Left renal cortex interstitium (tissue), 4 donors: ENCODE measurements at places on chromosomes 3 and 15. TPM values are rescaled to one million over a fixed set of nuclear protein-coding genes. Genes with fewer than 3 reads are reported as not detected.

AGTR1 gene
- polyA plus RNA-seq = 17.7 TPM

RASL12 gene
- 7.4 TPM for polyA plus RNA-seq

PLSCR5 gene
- not detected for polyA plus RNA-seq

SAXO2 gene
- polyA plus RNA-seq = 4.4 TPM

NR1I2 gene
- 0.92 TPM for polyA plus RNA-seq

BCL2A1 gene
- polyA plus RNA-seq = 0.96 TPM

ATP10A gene
- polyA plus RNA-seq = 3.2 TPM

CORO2B gene
- 24.9 TPM for polyA plus RNA-seq

GPR62 gene
- polyA plus RNA-seq = 0.62 TPM

TTLL13 gene
- polyA plus RNA-seq = 0.57 TPM

TMEM45A gene
- polyA plus RNA-seq = 27.4 TPM

DNA sequence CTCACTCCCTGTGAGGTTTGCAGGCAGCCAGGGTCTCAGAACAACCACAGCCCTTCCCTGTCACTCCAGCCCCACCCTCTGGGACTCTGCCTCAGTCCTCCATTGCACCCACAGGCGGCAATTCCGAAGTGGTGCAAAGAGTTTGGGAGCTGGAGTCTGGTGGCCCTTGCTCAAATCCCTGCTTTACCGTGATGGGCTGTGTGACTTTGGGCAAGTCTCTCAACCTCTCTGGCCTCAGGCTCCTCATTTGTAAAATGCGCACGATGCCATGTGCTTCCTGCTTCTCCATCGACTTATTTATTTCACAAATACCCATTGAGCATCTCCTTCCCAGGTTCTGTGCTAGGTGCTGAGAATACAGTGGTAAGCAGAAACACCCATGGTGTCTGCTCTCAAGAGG is 7.3 kb upstream of the ATP2B2 start:
- no peak for DNase-seq

GRCh38 chr15:73079565-73079964 is 27.3 kb downstream of the NEO1 start:
- peak; percentile 25 for DNase-seq

DNA sequence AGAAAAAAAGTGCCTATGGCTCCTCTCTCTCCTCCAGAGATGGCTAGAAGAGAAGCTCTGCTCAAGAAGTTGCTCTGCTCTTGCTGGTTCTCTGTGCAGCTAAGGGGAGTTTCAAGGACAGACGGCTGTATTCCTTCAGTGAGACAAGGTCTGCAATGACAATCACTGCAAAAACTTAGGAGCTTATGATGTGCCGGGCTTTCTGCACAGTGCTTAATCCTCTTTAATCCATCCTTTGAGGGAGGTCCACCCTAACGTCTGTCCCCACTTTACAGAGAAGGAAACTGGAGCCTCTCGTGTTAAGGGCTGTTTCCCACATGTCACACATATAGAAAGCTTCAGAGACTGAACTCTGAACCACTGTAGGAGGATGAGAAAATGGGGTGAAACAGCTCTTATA is 260.6 kb downstream of the MEX3B start:
- DNase-seq = no peak

GRCh38 chr3:73036694-73037591 is 24.5 kb upstream of the EBLN2 start:
- no peak for DNase-seq

- peak; percentile 51 for DNase-seq
Measured at GRCh38 chr3:134650431-134651346, at the start of gene KY. TSS of gene KY (minus strand) at chr3:134651022. CDS start at chr3:134650960, 62 bp downstream.

GRCh38 chr15:100995471-100996430 is 76.6 kb downstream of the LRRK1 start:
- DNase-seq = no peak

DNA sequence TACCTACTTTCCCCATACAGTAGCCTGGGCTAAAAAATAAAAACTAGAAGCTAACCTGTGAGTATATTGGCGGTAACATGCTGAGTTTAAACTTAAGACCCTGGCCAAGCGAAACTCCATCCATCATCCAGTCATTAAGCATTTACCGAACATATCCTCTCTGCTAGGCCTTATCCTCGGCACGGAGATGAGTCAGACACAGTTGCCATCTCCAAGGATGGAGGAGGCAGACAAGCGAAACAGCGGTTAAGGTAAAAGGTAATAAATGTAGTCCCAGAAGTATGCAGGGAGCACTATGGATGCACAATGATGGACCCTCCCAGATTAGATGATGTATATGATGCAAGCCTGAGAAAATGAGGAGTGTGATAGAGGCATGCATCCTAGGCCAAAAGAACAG is 143.6 kb downstream of the RYR3 start:
- no peak for DNase-seq

- no peak for DNase-seq
Measured at GRCh38 chr3:179651687-179652446, 973 bp upstream of the USP13 start.

- no peak for DNase-seq
Measured at GRCh38 chr3:67884345-67884744, 229.9 kb upstream of the SUCLG2 start.

DNA sequence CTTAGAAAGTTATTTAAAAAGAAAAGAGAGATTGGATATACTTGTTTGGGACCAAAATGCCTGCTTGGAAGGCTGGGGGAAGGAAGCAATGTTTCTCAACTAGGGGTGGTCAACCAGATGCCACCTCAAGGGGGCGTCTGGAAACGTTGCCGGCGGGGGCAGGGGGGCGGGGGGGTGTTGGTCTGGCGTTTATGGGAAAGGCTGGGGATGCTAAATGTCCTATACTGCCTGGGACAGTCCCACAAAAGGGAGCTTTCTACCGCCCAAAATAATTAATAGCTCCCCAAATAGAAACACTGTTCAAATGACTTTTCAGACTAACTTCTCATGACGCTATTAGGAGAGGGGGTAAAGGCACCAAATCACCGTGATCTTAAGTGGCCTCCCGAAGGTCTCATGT is 2.2 kb downstream of the POLG start:
- no peak for DNase-seq

DNA sequence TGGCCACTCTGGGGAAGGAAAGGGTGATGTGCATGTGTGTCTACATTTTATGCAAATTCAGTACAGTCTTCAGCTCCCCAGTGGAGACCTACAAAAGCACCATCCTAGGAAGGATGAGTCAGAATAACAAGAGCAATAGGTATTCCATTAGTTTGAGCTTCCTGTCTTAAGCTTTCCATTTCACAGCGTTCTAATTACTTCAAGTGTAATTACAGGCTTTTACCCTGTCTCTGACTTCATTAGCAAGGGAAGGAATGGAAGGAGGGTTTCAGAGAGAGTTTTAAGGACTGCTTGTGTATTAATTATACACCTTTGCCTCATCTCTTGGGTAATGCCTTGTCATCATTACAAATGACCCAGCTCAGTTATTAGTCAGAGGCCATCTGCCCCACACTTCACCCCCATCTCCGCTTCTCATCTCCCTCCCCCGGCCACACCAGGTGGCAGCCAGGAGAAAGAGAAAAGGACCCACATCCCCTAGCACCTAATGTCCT is 202.8 kb upstream of the MRPL3 start:
- no peak for DNase-seq

DNA sequence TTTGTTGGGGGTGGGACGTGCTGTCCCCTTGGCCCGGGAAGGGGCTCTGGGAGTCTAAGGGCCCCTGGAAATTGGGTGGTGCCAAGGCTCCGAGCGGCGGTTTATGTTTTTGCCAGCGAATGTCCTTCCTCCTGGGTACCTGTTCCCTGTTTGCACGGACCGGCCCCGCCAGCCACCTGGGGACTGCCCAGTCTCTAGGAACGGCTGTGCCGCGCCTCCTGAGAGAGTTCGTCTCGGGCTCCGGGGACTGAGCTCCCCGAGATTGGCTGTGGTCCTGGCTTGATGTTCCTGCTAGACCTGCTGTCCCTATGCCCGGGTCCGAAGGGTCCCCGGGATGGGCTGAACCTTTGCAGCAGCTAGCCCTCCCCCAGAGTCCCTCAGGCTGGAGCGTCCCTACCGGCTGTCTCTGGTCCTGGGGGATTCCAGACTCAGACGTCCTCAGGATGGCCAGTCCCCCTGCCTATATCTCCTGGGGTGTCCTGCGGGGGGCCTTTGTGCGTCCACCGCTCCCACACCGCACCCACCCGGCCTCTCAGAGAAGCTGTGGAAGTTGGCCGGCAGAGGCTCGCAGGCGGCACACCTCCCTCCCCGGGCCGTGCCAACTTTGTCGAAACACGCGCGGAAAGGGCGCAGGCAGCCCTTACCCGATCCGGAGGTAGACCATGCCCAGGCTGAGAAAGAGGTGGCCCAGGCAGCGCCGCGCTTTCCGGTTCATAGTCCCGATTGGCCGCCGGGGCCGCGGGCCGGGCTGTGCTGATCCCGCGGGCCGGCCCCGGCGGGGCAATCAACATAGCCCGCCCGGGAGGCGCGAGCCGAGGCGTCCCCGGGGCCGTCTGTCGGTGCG is 547 bp downstream of the WNT7A start:
- no peak for DNase-seq

- no peak for DNase-seq
Measured at GRCh38 chr3:29618395-29619282, 337.8 kb downstream of the RBMS3 start.

DNA sequence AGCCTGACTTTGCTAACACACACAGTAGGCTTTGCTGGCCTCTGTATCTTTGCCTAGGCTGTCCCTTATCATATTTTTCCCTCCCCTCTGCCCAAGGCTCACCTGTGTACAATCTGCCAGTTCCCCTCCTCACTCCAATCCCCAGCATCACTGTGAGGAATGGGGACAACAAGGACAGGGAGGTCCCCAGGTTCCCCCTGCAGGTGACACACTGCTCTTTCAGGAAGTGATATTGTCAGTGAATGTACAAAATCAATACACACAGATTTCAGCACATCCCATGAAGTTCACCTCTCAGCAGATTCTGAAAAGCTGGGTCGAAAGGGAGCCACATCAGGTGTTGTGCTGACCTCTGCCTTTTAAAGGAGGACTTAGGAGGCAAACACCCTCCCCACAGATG is 177.5 kb downstream of the RAB11A start:
- DNase-seq = no peak

- peak; percentile 65 for DNase-seq
Measured at GRCh38 chr3:9316881-9317361, 45.9 kb upstream of the THUMPD3 start.

DNA sequence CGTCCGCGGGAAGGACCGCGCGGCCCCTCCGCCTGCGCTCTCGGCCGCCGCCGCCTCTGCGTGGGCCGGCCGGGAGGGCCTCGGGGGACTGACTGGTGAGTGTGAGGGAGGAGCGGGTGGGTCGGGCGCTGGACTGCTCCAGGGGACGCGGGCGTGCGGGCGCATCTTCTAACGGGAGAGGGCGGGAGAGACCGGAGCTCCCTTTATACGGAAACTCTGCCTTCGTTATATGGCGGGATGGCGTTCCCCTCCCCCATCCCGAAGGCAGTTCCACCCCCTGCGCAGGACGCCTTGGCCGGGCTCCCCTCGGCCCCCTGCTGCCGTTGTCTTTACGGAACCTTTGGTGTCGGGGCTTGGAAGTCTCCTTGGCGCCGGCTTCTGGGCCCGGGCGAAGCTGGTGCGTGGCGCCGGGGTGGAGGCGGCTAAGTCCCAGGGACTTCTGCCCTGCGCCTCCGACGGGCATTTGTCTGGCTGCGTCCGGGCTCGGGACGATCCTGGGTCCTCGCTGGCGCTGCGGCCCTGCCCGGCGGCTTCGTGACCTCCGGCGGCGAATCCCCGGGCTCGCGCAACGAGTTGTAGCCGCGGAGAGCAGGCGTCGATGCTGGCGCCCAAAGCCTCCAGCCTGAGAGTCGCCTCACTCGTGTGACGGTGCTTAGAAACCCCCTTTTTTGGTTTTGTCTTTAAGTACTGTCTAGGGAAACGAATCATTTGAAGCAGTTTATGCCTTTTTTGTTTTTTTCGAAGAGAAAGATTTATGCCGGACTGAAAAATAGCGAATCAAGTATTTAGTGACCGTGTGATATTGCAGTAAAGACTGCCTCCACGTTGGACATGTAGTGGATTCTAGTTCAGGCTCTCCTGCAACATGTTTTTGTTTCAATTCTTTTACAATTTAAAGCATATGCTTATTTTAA is 623 bp downstream of the ZNF639 start:
- DNase-seq = peak; percentile 58

GRCh38 chr3:75171630-75172230 is 492.4 kb upstream of the FRG2C start:
- DNase-seq = peak; percentile 6

DNA sequence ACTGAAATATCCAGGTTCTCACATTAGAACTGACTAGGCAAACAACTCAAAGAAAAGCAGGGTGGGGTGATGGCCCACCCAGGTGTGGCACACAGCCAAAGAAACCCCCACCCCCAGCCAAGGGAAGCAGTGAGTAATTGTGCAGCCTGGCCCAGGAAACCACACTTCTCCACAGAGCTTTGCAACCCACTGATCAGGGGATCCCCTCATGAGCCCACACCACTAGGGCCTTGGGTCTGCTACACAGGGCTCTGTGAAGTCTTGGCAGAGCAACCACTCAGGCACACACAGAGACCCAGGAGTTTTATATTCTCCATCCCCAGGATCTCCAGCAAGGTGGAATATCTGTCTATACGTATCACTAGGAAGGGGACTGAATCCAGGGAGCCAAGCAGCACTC is 22.2 kb upstream of the TRIM42 start:
- DNase-seq = no peak

DNA sequence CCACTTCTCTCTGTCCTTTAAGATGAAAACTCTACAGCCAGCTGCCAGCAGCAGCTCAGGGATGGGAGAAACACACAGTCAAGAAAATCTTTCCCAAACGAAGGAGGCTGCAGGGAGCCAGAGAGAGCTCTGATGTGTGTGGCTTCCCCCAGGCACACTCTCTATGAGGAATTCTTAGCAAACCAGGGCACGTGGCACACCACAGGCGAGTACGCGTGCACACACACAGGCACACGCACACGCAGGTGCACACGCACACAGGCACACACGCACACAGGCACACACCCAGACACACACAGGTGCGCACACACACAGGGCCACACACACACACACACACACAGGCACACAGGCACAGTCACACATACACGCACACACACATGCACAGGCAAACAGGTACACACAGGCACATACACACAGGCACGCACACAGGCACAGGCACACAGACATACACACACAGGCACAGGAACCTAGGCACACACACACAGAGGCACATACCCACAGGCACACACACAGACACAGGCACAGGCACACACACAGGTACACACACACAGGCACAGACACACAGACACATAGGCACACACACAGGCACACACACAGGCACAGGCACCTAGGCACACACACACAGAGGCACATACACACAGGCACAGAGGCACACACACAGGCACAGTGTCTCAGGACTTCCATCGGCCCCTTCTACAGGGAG is 91.5 kb upstream of the ATP2B2 start:
- no peak for DNase-seq

DNA sequence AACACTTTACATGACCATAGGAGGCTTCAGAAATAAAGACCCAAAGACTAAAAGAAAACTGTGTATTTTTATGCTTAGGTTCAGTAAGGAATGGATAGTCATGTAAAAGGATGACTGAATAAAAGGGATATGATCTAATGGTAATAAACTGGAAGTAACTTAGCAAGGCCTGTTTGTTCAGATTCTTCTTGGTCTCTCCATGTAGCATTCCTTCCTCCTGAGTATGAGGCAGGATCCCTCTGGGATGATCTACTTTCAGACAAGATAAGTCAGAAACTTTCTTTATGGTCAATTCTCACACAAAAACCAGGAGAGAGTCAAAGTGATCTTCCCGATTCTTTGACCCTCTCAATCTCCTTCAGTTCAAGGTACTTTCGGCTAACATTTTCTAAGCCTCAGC is 340.8 kb upstream of the DCBLD2 start:
- DNase-seq = no peak

- peak; percentile 39 for DNase-seq
Measured at GRCh38 chr3:147816752-147817151, 407.6 kb downstream of the ZIC1 start.

GRCh38 chr3:46639221-46639620 is 26.9 kb downstream of the FAM240A start:
- no peak for DNase-seq

- DNase-seq = no peak
Measured at GRCh38 chr3:48899273-48899672, 591 bp upstream of the SLC25A20 start.
